ENCODE measurements at places on chromosomes 5 and 9.
A peak's percentile ranks its signal among the peaks of the same experiment; 100 is the strongest.

DNA sequence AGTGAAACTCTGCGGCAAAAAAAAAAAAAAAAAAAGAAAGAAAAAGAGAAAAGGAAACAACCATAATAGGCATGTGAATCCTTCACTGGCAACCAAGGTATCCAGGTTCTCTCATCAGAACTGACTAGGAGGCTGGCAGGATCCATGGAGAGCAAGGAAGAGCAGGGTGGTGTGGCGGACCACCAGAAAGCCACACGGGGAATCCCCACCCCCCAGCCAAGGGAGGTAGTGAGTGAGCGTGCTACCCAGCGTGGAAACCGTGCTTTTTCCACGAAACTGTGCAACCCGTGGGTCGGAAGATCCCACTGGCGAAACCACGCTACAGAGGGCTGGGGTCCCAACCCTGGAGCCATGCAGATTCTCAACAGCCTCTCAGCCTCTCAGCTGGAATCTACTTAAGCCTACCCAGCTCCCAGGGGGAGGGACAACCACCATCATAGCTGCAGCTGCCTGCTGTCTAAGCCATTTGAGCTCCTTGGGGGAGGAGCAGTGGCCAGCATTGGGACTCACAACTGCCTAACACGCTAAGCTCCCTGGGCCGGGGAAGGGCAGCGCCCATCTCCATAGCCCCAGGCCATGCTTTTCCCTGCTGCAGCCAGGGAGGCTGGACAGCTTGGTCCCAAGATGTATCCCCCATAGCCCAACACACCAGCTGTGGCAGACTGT lies 91.6 kb downstream of the PRELID2 start:
- no peak for DNase-seq

DNA sequence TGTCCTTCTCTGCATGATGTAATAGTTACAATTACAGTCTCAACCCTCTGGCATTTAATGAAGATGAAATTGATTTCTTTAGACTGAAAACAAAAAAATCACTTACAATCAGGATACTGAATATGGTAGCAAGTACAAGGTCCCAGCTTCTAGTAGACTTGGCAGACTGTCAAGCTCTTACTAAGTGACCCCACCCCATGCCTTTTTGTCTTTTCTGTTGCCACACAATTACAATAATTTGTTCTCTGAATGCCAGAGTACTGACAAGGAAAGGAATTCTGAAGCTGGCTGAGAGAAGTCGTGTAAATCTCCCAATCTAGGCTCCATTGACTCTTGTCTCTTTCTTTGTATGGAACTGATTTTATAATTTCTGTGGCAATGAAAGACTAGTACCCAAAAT lies 154.2 kb downstream of the TMC1 start:
- DNase-seq = no peak

DNA sequence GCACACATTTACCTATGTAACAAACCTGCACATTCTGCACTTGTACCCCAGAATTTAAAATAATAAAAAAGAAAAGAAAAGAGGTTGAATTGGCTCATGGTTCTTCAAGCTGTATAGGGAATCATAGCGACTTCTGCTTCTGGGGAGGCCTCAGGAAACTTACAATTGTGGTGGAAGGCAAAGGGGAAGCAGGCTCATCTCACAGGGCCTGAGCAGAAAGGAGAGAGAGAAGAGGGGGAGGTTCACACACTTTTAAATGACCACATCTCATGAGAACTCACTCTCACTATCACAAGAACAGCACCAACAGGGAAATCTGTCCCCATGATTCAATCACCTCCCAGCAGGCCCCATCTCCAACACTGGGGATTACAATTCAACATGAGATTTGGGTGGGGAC lies 214.6 kb downstream of the CDK5RAP2 start:
- no peak for DNase-seq

- DNase-seq = no peak
Observed at GRCh38 chr9:79430619-79431018, 141.1 kb upstream of the TLE4 start.

DNA sequence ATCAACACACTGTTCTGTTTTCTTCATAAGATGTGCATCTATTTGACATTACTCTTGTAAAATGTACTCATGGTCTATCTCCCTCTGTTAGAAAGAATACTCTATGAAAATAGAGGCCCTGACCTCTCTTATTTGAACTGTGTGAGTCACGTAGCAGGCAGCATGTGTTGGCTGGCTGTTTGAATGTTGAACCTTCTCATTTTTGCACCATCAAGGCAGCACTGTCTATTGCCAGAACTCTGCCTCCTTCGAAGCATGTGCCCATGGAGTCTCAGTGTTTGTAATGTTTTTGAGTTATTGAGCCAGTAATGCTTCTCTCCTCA lies 144.4 kb downstream of the ALDH1A1 start:
- no peak for DNase-seq

GRCh38 chr9:21991072-21991959 lies 2.9 kb downstream of the CDKN2A start:
- DNase-seq = no peak

- peak; percentile 10 for DNase-seq
Observed at GRCh38 chr5:372556-372995, 51.1 kb downstream of the AHRR start.

DNA sequence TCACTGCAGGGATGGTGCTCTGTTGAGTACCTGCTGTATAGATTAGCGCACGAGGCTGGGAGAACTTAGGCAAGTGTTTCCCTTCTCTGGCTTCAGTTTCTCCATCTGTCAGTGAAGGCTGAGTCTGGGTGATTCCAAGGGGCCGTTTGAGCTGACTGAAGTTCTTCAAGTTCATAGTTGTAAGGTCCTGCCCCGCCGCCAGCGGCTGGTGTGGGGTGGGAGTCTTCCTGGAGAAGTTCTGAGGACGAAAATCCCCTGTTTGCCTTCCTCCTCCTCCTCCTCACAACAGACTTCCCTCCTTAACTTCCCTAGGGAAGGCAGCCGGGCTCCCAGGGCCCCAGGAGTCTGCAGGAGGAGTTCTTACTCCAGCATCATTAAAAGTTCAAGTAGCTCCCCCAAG lies 1.7 kb upstream of the HRCT1 start:
- DNase-seq = no peak

DNA sequence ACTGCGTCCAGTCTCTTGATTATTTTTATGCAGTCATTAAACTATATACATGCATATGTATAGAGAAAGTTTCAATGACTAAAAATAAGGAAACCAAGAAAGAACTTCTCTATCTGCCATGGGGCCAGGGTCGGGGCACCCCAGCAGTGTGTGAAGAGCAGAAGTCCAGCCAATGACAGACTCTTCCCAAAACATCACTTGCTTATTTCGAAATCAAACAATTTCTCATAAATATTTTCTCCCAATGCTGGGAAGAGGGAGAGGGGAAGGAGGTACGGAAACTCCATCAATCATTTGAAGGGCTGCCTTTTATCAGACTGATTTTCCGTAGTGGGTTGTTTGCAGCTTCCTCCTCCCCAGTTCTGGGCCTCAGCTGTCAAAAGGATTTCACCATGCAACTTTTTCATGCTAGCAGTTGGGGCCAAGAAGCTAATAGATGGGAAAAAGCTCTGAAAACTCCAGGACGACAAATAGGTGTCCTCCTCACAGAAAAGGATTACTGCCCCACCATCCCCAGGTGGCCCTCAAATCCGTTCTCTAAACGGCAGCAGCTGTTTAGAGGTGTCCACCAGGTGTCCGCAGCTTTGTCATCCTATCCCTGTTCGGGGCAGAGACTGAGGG lies 617 bp upstream of the FPGS start:
- DNase-seq = peak; percentile 54

- DNase-seq = no peak
Observed at GRCh38 chr9:131114084-131114535, 11.3 kb upstream of the NUP214 start.

DNA sequence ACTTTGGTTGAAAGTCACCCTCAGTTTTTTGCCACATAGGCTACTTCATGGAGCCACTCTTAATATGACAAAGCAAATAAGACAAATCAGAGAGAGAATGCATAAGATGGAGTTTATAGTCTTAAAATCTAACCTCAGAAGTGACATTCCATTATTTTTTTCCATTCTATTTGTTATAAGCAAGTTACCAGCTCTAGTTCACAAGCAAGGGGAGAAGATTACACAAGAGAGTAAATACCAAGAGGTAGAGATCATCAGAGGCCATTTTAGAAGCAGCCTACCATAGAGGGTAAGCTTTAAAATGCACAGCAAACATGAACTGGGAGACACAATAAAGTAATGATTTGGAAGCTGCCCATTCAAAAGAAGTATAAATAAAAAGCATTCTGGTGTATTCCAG lies 651.3 kb upstream of the MEF2C start:
- DNase-seq = no peak

- no peak for DNase-seq
Observed at GRCh38 chr5:172140866-172141265, 47.2 kb downstream of the STK10 start.

DNA sequence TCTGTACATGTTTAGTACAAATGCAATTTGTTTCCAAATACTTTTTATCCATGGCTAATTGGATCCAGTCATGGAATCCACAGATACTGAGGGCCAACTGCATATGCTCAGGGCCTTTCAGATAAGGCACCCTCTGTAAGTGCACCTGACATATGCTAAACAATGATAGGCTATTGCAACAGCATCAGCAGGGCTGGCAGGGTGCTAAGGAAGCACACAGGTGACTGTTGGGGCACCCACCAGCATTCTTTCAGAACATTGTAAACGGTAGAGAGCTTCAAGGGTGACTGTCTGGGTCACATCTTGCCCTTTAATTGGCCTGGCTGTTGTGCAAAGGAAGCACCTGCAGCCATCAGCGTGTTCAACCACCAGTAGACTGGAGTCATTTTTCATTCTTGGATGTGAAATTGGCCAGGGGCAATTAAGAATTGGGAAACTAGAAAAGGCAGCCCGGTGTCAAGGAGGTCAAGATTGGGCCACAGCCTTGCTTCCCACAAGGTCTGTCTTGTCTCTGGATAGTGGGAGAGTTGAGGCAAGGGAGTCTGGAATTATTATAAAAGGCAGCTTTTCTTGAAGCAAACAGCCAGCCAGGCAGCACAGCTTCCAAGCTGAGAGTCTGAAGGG lies 129.3 kb upstream of the RAI14 start:
- no peak for DNase-seq

- no peak for DNase-seq
Observed at GRCh38 chr5:104452550-104452949, 890.0 kb upstream of the NUDT12 start.

GRCh38 chr9:134278286-134278685 lies 48.0 kb upstream of the RXRA start:
- DNase-seq = no peak

DNA sequence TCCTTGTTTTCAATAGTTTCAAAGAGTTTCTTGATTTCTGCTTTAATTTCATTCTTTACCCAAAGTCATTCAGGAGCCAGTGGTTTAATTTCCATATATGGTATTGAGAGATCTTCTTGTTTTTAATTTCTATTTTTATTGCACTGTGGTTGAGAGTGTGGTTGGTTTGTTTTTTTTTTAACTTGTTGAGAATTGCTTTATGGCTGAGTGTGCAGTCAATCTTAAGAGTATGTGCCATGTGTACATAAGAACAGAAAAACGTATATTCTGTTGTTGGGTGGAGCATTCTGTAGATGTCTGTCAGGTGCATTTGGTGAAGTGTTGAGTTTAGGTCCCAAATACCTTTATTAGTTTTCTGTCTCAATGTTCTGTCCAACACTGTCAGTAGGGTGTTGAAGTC lies 26.7 kb upstream of the IPPK start:
- DNase-seq = no peak

- no peak for DNase-seq
Observed at GRCh38 chr9:82560457-82560904, 502.5 kb downstream of the RASEF start.

DNA sequence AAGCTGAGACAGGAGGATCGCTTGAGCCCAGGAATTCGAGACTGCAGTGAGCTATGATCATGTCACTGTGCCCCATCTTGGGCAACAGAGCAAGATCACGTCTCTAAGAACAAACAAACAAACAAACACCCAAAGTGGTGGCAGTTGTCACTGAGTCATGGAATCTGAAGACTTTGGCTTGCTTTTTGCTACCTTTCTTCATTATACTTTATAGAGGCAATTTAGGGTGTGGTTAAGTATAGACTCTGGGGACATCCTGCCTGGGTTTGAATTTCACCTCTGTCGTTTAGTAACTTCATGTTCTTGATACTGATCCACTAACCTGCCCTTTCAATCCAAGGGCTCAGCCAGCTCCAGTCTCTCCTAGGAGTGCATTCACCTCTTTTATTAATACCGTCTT lies 13.0 kb upstream of the HOMER1 start:
- no peak for DNase-seq
